ENCODE measurements at places on chromosomes 1 and 21.

DNA sequence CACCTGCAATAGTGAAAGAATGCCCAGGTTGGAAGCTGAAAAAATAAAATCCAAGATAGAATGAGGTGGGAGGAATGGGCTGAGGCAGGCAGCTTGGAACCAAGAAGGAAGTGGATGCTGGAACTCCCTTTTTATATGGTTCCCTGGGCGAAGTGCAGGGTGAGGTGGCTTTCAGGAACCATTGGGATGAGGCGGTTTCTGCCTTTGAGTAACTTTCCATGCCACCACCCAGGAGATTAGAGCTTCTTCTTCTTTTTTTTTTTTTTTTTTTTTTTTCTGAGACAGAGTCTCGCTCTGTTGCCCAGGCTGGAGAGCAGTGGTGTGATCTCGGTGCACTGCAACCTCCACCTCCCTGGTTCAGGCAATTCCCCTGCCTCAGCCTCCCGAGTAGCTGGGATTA is 17.8 kb upstream of the MRPS6 start:
- DNase-seq, result peak; percentile 50

DNA sequence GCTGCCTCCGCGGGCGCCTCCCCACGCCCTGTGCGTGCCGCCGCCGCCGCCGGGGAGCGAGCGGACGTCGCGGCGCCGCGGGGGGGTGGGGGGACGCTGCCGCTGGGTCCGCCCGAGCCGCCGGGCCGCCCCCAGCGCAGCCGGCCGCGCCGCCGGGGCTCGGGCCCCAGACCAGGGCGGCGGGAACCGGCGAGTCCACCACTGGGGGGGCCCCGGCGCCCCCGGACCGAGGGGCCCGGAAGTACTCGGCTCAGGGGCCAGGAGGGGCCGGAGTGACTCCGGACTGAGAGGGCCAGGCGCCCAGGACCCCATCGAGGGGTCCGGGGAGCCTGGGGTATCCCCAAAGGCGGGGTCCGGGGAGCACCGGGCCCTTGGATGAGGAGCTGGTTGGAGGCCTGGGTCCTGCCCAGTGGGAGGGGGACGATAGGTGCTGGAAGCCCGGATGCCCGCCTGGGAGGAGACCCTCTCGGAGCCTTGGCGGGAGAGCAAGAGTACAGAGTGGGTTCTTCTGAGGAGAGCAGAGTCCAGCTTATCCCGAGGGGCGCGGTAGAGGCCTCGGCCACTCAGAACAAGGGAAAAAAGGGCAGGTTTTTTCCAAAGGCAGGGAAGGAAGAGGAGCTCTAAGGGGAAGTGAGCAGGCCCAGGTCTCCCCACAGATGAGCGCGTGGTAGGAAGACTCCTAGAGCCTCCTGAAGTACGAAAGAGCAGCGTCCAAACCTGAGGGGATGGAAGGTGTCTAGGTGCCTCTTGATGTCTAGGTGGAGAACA is 556 bp downstream of the GMEB1 start:
- DNase-seq, result peak; percentile 41

DNA sequence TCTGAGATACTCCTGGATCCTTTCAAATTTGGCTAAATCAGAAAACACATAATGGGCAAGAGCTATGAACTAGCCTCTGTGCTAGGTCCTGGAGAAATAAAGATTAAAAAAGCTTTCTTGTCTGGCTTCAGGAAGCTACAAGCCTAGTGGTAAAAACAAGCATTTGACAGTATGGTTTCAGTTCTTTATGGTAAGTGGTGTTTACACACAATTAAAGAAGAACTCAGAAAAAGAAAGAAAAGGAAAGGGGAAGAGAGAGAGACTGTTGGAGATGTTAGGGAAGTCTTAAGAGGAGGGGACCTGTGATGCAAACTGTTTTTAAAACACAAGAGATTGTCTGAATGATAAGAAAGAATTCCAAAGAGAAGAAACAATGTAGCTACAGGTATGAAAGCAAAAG is 1.8 kb downstream of the OR10J1 start:
- DNase-seq, result no peak

DNA sequence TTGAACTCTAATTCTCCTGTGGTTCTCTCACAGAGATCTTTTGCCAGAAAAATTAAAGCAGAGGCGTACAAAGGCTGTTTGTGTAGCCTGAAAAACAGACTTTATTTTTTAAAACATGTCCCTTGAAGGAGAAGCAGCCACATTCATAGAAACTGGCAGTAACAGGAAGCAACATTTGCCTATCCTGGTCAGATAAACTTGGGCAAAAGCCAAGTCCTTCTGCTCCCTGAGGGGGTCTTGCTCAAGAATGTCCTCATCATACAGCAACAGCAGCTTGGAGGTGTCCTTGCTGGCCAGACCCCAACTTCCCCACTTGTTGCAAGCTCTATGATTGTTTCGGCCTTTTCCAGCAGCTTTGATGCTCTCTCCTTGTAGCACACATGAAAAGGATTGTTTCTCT is 36.3 kb downstream of the MSTO1 start:
- DNase-seq, result no peak

GRCh38 chr1:65254320-65255034 is 54.9 kb upstream of the DNAJC6 start:
- peak; percentile 77 for DNase-seq

GRCh38 chr21:41792711-41793110 is 25.9 kb upstream of the RIPK4 start:
- no peak for DNase-seq

DNA sequence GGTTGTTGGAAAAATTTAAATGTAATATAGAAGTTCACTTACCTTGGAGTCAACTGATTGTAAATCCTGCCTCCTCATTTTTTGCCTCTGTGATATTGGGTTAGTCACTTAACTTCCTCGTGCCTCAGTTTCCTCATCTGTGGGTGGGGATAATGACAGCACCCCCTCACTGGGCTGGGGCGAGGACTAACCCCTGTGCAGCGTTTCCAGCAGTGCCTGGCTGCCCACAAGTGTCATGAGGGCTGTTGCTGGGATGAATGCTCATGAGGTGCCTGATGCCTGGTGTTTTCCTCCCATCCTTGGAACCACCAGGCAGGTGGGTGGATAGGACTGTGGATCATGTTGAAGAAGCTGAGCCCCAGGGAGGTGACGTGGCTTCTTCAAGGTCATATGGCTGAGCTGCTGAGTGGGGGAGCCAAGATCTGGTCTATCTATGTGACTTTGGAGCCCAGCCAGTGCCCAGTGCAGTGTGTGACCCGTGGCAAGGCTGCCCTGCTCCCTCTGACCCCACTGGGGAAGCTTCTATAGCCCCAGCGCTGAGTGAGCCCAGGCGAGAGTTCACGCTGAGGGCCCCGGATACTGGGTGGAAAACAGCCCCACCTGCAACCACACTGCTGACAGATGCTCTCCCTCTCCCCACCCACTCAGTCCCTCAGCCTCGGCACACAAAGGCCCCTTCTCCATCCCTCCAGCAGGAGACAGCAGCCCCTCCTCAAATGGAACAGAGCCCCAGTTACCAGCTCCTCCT is 446.0 kb downstream of the PTPRU start:
- DNase-seq, result no peak

GRCh38 chr1:7644961-7645750 is 125.9 kb upstream of the VAMP3 start:
- DNase-seq, result peak; percentile 78

DNA sequence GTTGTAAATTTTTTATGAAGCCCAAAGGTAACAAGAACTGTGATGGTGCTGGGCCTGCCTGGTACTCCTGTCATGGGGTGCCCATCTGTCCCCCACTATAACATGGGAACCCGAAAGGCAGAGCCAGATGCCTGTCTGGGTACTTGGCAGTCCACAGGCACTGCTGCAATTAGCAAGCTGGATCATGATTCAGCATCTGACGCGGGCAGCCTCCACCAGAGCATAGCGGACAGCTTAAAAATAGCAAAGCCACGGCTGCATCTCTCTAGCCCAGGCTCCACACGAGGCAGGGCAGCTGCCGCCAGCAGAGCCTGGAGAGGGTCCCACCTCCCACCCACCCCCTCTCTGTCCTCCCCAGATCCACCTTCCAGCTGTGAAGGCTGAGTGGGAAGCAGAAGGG is 22.9 kb downstream of the SUSD4 start:
- DNase-seq, result no peak

DNA sequence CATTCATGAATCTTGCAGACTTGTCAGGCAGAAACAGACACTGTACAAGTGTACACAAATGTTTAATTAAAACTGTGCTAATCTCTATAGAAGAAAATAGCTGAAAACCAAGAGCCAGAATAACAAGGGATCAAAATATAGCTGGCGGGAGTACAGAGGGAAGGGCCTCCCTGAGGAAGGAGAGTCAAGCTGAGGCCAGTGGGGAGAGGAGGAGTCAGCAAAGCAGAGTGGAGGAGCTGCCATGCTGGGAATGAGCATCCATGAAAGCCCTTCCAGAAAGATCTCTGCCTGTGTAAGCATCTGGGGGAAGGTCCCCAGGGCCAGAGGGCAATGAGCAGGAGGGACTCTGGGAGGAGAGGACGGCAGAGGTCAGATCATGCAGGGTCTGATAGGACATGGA is 15.1 kb downstream of the SLAMF8 start:
- no peak for DNase-seq

GRCh38 chr21:42793774-42794173 is 85.6 kb downstream of the WDR4 start:
- no peak for DNase-seq

GRCh38 chr1:93692983-93693591 is 11.4 kb upstream of the BCAR3 start:
- DNase-seq, result no peak

Data from left colon (tissue), 2 donors.